ENCODE measurements at places on chromosomes 6 and 20.

- DNase-seq, result no peak
These were observed 3.6 kb upstream of the EDN1 start for GRCh38 chr6:12286373-12287110.

- DNase-seq, result no peak
These were observed 18.6 kb upstream of the MYT1 start for GRCh38 chr20:64145458-64146300.

DNA sequence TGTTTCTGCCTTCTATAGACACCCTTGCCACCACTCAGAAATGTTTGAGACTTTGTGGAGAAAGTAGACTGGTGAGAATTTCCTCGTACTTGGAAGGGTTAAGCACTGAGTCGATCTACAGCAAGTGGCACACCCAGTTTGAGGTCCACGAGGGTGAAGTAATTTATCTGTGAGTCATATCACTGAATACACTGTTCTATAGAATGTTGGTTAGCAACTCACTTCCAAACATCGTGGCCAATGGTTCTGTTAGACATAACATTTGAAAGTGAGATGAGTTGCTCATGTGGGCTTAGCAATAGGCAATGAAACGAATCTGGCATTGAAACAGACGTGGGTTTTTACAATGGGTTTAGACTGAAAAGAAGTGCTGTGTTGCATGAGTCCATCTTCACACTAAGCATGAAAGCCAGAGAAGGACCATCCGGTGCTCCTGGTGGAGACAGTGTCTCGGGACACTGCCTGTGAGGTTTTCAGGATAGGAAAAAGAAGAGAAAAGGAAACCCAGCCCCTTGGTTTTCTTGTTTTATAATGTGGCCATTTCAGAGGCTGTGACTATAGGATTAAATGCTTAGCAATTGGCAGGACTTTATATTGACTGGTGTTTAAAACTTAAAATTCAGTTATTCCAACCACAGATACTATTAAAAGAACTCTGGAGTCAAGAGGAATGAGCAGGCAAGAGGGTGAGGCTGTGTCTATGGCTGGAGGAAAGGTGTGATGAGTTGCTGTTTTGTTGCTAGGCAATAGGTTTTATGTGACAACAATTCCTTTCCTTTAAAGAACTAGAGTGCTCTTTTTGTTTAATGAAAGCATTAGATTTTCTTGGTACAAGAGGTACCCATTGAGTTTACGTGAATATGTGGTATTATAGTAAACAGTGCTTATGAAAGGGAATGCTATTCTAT lies 31.0 kb upstream of the EZR start:
- no peak for DNase-seq

DNA sequence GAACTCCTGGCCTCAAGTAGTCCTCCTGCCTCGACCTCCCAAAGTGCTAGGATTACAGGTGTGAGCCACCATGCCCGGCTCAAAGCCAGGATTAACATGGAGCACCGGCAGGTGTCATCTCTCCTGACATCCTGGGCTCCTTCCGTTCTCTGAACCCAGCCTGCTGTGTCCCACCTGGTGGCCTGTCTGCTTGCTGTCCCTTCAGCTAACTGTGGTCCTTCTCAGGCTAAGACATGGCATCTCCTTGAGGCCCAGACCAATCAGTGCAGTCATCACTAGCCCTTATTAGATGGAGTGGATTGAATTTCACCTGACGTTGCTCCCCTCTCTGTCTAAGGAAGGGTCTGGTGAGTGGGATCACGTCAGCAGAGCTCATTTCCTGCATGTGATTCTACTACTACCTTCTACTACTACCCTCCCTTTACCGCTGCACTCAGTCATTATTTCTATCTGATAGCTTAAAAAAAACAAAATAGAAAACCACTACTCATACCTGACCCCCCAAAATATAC lies 28.0 kb upstream of the SYNJ2 start:
- DNase-seq, result no peak

DNA sequence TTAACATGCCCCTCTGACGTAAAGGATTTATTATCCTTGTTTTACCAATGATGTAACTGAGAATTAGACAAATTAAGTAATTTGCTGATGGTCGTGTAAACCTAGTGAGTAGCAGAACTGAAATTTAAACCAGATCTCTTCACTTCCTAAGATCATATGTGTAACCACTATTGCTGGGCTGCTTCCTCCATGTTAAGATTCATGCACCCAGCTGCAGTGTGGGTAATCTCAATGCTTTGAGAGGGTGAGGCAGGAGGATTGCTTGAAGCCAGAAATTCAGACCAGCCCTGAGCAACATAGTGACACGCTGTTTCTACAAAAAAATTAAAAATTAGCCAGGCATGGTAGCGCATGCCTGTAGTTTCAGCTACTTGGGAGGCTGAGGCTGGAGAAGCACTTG lies 97.9 kb downstream of the L3MBTL3 start:
- DNase-seq, result no peak

- DNase-seq, result no peak
These were observed 136.7 kb upstream of the CARMIL1 start for GRCh38 chr6:25142506-25142905.

DNA sequence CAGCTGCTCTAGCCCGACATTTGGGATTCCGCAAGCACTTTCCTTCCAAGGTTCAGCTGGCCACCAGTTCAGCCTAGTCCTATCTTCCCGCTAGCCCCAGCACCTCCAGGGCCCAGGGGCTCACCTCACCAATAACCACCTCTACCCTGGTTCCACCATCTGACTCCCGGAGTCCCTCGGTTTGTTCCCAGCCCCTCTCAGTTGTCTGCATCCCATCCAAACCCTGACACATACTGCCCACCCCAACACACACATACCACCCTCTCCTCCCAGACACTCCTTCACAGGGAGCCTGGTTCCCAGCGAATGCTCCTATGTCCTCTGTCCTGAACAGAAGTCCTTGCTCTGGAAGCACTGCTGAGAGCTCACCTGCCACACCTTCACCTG lies 418 bp downstream of the TNXB start:
- DNase-seq, result no peak

GRCh38 chr6:1584996-1585668 lies 24.6 kb upstream of the FOXC1 start:
- no peak for DNase-seq

DNA sequence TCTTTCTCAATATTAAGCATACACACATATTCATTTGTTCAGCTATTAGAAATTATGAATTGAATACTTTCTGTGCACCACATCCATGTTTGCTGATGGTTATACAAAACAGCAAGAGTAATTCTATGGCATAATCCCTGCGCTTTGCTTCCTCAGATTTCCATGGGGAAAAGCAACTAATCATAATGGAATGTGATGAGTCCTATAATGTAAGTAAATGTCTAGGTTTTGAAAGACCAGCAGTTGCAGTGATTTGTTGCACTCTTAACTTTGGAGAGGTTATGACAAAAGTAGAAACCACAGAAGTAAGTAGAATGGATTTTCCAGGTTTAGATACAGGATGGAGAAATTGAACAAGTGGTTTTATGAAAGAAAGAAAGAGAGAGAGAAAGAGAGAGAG lies 652.1 kb downstream of the CBLN4 start:
- DNase-seq, result no peak

DNA sequence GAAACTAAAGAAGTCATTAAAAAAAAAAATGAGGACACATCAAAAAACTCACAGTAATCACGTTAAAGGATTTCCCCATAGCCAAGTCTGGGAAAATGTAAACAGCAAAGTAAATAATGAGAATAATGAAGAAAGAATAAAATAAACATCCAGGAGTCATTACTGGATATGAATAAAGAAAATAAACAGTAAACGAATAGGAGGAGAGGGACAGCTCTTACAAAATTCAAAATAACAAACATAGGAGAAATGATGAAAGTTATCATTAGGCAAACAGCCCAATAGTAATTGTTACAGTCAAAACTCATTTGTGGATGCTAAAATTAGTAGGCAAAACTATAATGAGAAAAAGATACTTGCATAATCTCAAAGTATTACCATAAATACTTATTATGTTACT lies 8.0 kb upstream of the UBD start:
- no peak for DNase-seq

GRCh38 chr6:38153076-38153797 lies 333.7 kb downstream of the ZFAND3 start:
- DNase-seq, result no peak

DNA sequence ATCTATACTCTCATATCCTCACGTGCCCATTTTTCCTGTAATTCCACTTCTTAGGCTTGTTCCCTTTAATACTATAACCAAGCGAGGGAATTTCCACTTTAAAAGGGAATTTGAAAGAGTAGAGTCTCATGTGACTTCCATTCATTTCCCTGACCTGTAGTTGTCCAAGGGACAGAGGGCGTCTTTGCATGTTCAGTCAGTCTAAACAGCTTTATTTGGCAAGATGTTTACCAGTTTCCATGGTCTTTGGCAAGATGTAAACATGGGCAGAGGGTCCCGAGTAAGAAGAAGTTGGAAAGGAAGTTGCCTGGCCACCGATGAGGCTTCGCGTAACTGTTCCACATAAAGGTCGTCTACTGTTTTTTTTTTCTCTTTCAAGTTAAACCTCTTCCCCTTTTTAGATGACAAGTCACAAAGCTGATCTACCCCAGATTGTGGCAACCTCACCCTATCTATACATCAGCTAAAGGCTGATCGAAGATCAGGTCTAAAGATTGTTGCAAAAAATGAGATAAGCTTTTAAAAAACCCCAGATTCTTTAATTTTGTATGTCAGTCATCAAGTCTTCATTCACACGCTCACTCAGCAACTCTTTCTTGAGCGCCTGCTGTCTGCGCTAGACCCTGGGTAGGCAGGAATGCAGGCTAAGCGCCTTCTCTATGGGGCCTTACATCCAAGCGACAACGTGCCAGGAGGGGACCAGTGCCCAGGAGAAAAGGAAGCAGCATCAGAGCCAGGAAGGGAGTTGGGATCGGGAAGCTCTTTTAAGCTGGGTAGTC lies 31.7 kb upstream of the CCR6 start:
- DNase-seq, result no peak

DNA sequence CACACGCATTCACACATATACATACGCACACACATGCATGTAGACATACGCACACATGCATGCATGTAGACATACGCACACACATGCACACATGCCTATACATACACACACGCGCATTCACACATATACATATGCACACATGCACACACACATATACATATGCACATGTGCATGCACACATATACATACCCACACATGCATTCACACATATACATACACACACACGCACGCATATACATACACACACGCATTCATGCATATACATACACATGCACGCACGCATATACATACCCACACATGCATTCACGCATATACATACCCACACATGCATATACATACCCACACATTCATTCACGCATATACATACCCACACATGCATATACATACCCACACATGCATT lies 80.5 kb downstream of the WDR27 start:
- DNase-seq, result no peak

DNA sequence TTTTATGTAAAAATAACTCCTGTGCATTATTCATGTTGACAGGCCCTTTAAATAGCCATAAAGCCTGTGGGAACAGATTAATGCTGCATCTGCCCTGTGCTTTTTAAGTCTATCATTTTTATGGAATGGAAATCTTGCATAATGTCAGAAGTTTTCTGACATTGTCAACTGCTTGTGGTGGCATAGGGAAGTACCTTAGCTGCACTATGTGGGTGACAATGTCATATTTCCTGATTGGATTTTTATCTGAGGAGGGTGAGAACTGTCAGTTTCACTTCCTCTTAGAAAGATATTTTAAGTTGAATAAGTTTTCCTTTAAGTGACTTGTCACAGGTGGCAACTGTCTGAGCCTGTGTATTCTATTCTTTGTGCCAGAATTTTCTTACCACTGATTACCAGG lies 267.9 kb downstream of the PLCB1 start:
- no peak for DNase-seq

GRCh38 chr6:70315079-70315751 lies 12.3 kb upstream of the COL9A1 start:
- DNase-seq, result no peak

- no peak for DNase-seq
These were observed 13.3 kb upstream of the ENPP5 start for GRCh38 chr6:46184114-46184513.

DNA sequence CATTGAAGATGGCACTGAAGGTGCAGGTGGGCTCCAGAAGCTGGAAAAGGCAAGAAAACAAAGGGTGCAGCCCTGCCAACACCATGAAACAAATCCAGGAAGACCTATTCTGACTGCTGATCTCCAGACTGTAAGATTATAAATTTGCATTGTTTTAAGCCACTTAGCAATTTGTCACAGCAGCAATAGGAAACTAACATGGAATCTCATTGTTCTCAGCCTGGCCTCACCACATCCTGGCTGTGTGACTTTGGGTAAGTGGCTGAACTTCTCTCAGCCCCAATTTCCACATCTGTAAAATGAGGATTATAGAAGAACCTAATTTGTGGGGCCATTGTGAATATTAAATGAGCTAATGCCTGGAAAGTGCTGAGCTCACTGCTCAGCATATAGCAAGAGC lies 160.4 kb upstream of the MAFB start:
- DNase-seq, result no peak

DNA sequence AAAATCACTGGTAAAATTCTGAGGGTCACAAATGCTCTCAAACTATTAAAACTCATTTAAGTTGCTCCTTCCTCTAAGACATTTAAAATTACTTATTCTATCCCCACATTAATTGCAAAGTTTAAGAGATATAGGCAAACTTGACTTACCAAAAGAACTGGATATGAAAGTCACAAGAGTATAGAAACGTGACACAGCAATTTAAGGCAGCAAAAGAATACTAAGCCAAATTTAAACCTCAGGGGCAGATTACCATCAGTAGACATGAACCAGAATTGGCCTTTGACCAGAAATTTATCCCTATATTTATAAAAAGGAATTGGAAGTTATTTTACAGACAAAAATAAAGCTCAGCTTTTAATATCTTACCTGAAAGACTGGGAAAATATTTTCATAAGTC lies 56.0 kb downstream of the MAP3K7 start:
- DNase-seq, result no peak

DNA sequence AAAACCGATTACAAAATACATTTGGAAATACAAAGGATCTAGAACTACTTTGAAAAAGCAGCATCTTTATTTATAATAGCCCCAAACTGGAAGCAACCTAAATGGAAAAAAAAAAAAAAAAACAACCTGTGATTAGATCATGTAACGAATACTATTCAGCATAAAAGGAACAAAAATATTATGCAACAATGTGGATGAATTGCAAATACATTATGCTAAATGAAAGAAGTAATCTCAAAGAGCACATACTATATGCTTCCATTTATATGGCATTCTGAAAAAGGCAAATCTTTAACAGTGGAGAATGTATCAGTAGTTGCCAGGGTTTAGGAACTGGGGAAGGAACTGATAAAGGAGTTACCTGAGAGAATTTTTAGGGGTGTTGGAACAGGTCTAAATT lies 28.9 kb downstream of the IRAK1BP1 start:
- no peak for DNase-seq

All from NCI-H1694 (cell line).